ENCODE measurements at places on chromosomes 16 and 17.
A peak's percentile ranks its signal among the peaks of the same experiment; 100 is the strongest.

DNA sequence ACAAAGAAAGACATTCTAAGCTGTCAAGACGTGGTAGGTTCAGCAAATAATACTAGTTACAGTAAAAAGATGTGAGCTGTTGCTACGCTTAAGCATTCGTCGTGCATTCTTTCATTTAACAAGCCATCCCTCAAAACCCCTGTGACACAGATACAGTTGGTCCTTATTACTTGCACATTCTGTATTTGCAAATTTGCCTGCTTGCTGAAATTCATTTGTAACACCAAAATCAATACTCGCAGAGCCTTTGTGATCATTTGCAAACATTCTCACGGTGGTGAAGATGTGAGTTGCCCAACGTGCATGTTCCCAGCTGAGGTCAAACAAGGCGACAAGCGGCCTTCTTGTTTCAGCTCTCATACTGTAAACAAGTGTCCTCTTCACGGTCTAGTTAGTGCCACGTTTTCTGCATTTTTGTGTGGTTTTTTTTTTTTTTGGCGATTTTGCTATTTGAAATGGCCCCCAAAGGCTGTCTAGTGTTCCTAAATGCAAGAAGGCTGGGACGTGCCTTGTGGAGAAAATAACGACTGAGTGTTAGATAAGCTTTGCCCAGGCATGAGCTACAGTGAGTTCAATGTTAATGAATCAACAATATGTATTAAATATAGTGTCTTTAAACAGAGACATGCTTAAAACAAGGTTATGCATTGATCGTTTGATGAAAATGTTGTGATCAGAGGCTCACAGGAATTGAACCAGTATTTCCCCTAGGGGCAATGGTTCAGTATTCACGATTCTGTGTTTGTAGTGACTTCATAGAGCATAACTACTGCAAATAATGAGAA lies 84.1 kb downstream of the RAB11FIP4 start:
- DNase-seq: no peak

DNA sequence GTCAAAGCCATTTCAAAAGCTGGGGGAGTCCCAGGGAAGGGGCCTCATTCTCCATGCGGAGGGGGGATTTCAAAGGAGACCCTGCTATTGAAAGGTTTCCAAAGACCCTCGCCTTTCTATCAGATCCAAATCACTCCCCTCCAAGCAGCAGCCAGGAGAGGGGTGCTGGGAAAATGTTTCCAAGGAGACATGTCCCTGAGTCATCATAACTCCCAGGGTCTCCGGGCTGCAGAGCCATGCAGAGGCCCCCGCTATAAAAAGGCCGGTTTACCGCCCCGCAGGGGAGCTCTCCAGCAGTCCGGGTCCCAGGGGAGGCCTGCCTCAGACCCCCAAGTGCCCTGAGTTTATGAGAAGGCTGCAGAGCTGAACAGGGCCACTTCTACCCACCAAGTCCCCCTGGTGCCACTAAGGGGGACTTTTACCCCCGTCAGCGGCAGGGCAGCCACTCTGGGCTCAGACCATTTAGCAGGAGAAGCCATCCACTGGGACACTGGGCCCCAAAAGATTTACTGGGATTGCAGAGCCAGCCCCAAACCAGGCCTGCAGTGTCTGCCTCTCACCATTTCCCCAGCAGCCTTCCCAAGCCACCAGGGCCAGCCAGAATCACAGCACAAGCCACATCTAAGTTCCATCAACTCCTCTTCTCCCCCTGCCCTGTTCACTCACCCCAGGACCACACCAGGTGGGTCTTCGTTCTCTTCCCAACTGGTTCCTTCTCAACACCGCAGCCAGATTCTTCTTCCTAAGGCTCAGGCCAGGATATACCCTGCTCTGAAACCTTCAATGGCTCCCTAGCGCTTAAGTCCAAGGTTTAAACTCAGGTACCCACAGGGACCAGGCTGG lies 234.4 kb downstream of the ZNF423 start:
- DNase-seq: no peak

DNA sequence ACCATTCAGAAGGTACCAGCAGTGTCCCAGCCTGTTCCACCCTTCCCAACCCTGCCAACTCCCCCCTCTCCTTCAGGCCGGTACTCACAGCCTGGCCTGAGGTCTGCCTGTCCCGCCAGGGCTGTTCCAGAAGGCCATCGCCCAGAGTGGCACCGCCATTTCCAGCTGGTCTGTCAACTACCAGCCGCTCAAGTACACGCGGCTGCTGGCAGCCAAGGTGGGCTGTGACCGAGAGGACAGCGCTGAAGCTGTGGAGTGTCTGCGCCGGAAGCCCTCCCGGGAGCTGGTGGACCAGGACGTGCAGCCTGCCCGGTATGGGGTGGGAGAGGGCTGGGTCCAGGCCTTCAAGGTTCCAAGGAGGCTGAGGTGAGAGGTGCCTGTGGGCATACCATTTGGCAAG lies 5.3 kb upstream of the SPEM1 start:
- DNase-seq: no peak

- DNase-seq: no peak
These were observed 130.3 kb upstream of the RBBP6 start for GRCh38 chr16:24409045-24409444.

DNA sequence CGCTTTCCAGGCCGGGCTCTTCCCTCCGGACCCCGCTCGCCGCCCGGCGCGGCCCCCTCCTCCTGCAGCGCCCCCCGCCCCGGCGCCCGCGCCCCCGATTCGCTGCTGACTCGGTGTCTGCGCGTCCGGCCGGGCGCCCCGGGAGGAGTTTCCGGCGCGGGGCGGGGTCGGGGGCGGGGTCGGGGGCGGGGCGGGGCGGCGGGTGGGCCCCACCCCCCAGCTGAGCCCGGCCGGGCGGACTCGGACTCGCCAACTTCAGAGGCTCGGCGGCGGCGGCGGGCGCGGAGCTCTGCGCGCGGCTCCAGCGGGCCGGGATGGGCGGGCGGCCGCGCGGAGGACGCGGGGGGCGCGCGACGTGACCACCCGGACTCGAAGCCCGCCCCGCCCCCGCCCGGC lies at the start of gene METRNL:
Gene METRNL (plus strand): TSS at position 258 of the 396 bp plus-strand sequence. CDS start 207 bp downstream, outside the sequence.
- peak; percentile 68 for DNase-seq

DNA sequence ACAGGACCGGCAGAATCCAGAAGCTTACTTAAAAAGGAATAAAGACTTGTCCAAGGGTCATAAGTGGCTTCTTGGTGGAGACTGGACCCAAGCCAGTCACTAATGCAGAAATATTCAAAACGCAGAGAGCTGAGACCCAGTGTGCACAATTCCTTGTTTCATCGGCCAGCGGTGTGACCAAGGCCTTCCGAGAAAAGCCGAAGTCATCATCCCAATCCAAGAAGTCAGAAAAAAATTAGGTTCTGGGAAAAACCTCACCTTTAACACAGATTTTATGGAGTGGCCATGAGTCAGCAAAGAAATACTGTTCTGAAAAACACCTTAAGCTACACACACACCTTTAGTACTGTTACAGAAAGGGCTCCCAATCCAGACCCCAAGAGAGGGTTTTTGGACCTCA lies 1.0 kb upstream of the GCSH start:
- no peak for DNase-seq

DNA sequence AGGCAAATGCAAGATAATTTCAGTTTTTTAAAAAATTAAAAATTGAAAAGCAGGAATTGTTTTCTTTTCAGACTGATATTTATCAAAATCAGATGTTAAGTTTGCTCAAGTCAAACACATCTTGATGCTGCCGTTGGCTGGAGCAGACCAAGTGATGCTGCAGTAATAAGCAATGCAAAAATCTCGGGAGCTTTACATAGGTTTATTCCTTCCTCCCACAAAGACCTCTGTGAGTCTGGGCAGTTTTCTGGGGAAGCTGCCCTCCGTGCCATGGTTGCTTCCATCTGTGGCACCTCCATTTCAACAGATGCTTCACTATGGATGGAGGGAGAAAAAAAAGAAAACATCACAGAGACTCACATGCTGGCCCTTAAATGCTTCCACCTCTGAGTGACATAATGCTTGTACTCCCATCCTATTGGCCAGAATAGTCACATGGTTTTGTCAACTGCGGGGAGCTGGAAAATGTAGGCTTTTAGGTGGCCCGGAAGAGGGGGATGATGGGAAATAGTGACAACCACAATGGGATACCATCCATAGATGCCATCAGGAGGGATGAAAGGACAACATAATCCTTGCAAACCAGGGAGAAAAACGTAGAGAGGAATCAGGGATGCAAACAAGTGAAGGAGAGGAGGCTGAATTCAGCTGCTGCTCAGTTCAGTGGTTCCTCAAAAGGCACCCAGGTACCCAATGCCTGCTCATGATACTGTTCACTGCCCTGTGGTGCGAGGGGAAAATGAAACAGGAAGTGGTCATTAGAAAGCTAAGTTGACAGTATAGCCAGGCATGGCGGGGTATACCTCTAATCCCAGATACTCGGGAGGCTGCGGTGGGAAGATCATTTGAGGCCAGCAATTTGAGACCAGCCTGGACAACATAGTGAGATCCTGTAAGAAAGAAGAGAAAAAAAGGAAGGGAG lies 13.5 kb upstream of the ERCC4 start:
- no peak for DNase-seq

DNA sequence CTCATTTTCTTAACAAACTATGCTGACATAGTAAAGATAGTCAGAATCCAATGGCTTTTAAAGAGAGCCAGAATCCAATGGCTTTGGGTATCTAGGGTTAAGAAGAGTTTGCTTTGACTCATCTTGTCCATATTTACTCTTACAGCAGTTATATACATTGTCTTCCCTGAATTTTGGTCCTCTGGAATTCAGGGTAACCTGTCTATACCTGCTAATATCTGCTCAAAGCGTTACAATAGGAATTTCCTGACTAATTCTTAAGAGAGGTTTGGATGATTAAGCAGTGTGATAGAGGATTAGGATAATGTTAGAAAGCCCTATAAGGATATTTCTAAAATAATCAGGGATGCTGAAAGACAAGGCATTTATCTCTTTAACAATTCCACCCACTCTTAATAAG lies 2.0 kb upstream of the CDH8 start:
- no peak for DNase-seq

DNA sequence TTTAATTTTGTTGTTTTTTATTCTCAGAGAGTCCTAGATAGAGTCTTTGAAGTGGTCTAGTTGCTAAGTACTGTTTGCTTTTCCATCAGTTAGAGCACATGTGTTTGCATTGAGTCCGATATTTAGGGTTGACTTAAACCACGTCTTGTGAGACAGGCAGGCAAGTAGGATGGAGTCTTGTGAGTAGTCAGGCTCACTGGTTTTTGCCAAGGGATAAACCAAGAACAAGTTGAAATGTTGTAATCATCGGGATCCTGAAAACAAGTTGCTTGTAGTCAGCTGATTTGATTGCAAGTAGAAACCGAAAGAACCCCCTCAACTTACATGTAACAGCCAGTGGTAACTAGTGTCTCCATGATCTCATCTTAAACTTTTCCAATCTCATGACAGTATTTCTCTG lies 17.2 kb downstream of the ATP6V0A1 start:
- DNase-seq: no peak

- DNase-seq: no peak
These were observed 934.6 kb upstream of the CDH8 start for GRCh38 chr16:62970851-62971250.

DNA sequence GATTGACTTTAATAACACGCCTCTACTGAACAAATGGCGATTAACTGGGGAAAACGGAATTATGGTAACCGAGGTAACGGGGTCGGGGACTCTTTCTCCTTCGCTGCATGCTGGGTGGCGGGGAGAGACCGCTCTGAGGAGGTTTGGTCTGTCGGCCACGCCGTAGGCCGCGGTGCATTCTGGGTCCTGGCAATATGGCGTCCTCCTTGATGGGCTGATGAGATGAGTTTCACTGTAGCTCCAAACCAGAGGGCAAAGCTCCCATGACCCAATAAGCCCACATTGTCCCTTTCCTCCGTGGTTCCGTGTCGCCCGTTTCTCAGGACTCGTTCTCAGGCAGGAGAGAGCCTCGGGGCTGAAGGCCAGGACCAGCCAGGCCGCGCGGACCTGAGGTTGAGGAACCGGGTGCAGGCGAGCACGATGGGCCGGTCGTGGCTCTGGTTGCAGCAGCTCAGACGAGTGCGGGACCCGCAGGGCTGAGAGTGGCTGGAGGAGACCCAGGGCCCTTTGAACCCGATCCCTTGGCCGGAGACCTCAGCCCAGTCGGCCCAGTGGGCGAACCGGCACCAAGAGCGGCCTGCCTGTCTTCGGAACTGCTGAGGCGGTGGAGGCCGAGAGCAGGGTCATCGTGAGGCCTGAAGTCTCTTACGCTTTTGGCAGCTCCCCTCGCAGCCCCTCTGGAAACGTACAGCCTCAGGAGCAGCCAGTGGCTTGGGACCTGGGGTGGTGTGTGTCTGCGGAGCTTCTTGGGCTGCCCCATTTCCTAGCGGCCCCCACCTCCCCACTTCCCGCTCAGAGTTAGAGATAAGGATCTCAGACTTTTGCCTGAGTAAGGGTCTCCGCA lies at the start of gene RPTOR:
Gene RPTOR (plus strand): TSS at position 184 of the 844 bp plus-strand sequence. CDS start 792 bp downstream, outside the sequence.
- DNase-seq: peak; percentile 91

GRCh38 chr17:57084361-57084801 lies 665 bp upstream of the AKAP1 start:
- no peak for DNase-seq

Measured in CD4-positive, alpha-beta T cell treated with Interleukin-10 for 1 hour (primary cell).